ENCODE measurements at places on chromosomes 4 and X.

DNA sequence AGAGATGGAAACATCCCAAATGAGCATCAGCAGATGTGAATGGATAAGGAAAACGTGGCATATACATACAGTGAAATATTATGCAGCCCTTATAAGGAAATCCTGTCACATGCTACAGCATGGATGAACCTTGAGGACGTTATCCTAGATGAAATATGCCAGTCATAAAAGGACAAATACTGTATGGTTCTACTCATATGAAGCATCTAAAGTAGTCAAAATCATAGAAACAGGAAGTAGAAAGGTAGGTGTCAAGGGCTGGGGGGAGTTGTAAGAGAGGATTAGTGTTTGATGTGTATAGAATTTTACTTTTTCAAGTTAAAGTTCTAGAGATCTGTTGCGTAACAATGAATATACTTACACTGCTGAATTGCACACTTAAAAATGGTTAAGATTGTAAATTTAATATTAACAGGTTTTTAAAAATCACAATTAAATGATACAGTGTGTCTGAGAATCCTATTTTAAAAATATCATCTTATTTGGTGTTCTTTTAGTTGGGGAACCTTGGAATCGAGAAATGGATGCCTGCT is 58.5 kb downstream of the KDM6A start:
- DNase-seq = no peak

GRCh38 chr4:67292636-67293035 is 252.7 kb downstream of the CENPC start:
- no peak for DNase-seq

DNA sequence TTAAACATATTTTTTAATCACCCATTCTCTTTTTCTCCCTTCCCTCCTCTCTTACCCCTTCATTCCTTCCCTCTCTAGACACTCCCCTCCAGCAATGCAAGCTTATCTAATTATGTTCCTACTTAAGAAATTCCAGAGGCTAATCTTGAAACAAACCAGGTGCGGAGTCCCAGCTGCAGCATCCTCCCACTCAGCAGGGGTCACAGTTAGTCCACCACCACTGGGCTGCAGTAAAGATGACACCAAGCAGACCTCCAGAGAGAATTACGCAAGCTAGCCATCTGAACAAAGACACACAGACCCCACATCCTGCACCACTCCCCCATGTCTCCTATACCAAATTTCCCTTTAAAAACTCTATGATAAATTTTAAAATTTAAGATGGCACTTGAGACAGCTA is 13.9 kb upstream of the SEC24B start:
- no peak for DNase-seq

- no peak for DNase-seq
These were observed 58.4 kb upstream of the COX18 start for GRCh38 chr4:73127839-73128453.

DNA sequence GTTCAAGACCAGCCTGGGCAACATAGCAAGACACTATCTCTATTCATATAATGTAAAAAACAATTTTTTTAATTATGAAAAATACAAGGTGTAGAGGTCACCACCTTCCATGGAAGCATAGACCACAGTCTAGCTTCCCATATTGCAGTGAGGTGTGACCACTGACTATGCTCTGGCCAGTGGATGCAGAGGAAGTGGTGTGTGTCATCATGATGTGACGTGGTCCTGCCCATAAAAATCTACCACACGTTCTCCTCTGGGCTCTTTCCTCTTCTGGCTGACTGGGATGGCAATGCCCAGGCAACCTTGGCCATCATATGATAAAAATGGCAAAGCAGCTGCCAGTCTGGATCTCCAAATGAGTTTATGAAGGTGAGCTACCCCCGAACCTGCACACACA is 65.7 kb downstream of the RBM47 start:
- DNase-seq = no peak

DNA sequence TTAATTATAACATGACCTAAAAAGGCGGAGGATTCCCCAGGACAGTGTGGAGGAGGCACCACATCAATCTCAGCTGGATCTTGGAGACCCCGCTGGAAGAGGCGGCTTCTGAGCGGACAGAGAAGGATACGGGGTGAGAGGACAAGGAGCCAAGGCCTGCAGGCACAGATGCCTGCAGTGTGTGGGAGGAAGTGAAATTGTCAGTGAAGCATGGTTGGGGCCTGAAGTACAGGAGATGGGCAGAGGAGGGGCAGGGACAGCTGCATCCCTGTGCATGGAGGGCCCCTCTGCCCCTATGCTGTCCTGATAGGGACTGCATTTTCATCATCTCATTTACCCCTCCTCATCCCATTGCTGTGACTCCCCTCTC is 1.7 kb upstream of the SLC2A9 start:
- no peak for DNase-seq

DNA sequence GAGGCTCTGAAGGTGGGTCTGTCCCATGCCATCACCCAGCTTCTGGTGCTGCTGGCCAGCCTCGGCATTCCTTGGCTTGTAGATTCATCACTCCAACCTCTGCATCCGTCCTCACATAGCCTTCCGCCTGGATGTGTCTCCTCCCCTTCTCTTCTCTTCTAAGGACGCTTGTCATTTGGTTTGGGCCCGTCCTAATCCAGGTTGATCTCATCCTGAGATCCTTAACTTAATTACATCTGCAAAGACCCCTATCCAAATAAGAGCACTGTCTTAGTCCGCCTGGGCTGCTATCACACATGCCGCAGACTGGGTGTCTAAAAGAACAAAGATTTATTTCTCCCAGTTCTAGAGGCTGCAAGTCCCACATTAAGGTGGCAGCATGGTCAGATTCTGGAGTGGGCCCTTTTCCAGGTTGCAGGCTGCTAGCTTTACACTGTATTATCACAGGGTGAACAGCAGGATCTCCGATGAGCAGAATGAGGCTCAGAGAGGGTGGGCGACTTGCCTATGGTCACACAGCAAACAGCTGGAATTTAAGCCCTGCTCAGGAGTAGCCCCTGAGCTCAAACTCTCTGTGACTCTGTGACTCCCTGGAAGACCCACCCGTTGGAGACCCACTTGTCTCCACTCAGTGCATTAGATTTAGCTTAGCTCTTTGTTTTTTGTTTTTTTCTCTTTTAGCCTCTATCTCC is 113.1 kb downstream of the STK32B start:
- DNase-seq = no peak

DNA sequence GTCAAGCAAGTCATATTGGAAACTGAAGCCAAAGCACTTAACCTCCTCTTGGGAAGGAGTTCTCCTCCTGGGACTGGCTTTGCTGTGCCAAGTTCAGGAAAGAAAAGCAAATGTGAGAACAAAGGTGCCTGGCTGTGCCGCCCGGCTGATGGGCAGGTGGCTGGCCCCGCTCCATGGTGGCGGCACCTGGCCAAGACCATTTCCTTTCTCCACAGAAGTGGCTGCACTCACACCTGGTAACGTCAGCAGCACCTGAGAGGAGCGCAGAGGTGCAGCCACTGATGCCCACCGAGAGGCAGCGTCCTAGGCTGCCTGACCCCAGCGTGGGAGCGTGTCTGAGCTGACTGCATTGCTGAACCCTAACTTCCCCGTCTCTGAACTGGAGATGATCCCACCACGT is 54.3 kb downstream of the DCTD start:
- no peak for DNase-seq

GRCh38 chr4:152843481-152844090 is 63.8 kb downstream of the ARFIP1 start:
- no peak for DNase-seq

DNA sequence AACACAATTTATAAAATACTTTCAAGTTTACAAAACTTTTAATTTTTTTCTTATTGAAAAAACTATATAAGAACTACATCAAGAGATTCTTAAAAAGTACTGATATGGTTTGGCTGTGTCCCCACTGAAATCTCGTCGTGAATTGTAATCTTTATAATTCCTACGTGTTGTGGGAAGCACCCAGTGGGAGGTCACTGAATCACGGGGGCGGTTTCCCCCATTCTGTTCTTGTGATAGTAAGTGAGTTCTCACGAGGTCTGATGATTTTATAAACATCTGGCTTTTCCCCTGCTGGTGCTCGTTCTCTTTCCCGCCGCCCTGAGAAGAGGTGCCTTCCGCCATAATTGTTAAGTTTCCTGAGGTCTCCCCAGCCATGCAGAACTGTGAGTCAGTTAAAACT is 88.5 kb downstream of the FRAS1 start:
- no peak for DNase-seq

DNA sequence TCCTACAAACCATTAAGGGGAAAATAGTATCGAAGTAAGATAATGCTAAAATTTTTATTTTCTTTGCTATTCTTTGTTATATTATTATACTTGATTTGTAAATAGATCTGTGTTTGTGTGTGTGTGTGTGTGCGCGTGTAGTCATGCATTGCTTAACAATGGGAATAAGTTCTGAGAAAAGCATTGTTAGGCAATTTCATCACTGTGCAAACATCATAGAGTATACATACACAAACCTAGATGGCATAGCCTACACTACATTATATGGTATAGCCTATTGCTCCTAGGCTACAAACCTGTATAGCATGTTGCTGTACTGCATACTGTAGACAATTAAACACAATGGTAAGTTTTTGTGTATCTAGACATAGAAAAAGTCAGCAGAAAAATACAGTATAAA is 17.1 kb downstream of the MTTP start:
- no peak for DNase-seq

DNA sequence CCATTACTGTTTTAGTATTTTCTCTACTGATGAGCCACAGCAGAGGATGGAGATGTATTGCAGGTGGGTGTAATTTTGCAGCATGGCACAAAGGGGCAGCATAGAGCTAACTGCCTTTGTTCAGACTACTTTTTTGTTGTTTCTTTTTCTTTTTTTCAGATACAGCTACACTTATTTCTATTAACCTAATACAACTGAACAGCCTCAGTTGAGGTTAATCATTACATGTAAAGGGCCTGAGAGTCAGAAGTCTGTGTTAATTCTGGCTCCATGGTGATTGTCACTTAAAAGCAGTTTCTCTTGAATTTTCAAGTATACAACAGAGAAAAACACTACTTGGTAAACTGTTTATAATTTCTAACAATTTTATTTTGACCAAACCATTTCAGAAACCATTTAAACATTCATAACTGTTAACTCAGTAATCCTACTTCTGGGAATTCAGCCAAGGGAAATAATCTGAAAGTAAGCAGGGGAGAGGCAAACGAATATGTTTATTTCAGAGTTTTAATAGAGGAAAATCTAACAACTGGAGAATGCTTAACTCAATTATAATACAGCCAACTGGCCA is 13.9 kb upstream of the PPEF2 start:
- peak; percentile 21 for DNase-seq

- DNase-seq = peak; percentile 14
These were observed 679.9 kb downstream of the RPA4 start for GRCh38 chrX:97563531-97564133.

GRCh38 chr4:153310793-153311192 is 33.7 kb upstream of the MND1 start:
- no peak for DNase-seq

GRCh38 chr4:20193141-20193936 is 58.4 kb upstream of the SLIT2 start:
- DNase-seq = no peak

DNA sequence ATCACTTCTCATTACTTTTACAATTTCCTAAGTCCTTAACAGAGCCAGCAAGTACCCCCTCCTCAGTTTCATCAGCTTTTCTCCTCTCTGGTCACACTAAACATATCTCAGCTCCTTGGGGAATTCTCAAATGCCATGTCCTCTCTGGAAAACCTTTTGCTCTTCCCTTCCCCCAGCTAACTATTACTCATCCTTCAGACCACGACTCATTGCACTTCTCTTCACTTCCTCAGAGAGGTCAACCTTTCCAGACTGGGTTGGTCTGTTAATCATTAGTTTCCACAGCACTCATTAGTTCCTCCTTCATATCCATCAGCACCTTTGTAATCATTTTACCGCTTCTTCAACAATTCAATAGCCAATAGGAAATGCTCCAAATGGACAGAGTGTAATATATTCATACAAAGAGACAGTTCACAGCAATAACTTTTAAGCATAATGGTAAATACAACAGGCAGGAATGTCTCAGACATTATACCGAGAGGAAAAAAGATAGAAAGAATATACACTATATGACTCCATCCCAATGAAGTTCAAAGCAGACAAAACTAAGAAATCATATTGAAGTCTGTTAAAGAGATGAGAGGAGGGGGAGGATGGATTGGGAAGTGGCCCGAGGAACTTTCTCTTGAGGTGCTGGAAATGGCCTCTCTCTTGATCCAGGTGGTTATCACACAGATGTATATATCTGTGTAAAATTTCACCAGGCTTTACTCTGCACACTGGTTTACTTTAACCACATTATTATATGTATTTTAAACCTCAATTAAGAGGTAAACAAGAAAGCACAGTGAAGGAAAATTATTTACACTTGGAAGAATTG is 39.6 kb downstream of the DDX60L start:
- DNase-seq = no peak

DNA sequence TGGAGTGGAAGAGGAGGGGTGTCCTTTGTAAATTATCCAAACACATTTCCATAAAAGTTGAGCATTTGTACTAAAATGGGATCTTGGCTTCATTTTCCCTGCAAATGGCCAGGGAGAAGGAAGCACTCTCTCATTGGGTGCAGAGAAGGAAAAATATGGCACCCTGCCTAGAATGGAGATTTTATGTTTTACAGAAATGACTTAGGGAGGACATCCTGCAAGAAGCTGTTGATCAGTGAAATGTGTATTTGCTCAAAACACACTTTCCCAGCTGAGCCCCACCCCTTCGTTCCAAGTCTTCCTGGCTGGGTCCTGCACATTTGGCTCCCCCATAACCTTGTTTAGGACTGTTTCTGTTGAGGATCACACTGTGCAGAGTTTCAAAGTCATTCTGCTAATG is 213.5 kb upstream of the TAPT1 start:
- DNase-seq = no peak

DNA sequence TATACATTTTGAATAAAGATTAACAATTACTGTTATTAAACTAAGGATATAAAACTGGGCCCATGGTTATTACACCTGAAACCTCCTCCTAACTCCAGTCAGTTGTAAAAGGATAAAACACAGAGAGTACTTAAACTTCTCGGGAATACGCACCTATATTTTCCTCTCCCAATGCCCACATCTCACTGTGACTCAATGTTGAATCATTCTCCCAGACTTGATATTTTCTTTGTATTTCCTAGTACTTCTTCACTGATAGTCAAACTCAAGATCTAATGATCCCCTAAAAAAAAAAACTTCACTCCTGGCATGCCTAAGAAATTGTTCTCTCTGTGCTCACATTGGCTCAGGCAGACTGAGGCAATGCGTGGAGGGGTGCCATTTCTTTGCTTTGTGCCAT is 212.5 kb upstream of the DKK2 start:
- no peak for DNase-seq

GRCh38 chr4:25454476-25454875 is 77.4 kb downstream of the ANAPC4 start:
- no peak for DNase-seq

DNA sequence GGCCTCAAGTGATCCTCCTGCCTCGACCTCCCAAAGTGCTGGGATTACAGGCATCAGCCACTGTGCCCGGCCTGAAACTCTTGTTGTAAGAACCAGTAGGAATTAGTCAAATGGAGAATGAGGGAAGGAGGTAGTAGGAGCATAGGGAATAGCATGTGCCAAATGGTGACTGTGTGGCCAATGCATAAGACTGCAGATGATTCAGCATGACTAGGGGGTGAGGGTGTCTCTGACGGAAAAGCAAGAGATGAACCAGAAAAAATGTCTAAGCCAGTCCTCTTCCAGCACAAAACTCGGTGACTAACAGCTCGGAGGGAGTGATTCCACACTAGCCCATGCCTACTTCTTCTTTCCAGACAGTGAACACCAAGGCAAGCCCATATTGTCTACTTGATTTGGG is 58.2 kb upstream of the DUSP21 start:
- peak; percentile 59 for DNase-seq

Data from GM04503 (cell line).